ENCODE measurements at places on chromosomes 11 and 22.
A peak's percentile ranks its signal among the peaks of the same experiment; 100 is the strongest.

DNA sequence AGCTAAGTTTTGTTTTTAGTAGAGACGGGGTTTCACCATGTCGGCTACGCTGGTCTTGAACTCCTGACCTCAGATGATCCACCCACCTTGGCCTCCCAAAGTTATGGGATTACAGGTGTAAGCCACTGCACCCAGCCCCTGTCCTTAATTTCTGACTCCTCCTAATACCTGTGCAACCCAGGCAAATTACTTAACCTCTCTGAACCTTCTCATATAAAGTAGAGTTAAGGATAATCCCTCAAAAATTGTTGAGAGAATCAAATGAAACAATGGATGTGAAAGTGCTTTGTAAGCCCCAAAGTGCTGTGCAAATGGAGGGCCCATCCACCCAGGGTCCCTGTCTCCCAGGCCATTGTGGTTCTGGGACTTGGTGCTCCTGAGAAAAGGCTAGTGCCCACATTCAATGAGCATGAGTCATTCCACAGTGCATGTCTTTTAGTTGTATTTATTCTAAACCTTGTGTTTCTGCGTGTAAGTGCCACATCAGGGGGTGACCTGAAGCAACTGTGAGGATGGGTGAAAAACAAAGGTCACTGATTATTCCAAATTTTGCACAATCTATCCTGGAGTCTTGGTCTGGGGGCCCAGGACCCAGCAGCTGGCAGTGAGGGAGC, 61.4 kb upstream of the PTPRJ start:
- H3K4me3 ChIP-seq: no peak overlapping the region
- no peak for DNase-seq
- no peak overlapping the region for H3K27ac ChIP-seq

GRCh38 chr11:102420547-102420946, 32.0 kb downstream of the TMEM123 start:
- H3K27me3 ChIP-seq: no peaks in the 10 kb centered on the region
- H3K4me3 ChIP-seq: no peak overlapping the region
- DNase-seq: no peak
- H3K27ac ChIP-seq: no peak overlapping the region
- H3K4me1 ChIP-seq: peaks cover 19% of the 10 kb centered on the region

DNA sequence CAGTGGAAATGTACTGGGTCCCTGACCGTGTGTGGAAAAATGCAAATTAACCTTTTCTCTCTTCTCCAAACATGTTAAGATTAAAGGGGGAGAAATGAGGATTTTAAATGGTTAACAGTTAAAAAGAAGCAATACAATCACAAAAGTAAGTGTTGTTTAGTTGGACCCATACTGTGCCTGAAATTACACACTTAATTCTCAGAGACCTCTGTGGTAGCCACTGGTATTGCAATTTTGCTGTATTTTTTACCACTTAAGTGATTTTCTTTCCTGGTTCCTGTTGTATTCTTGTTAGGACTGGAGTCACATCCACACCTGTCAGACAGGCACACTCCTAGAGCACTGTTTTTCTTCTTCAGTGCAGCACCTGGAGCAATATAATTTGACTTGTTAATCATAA, 179.6 kb upstream of the PDGFD start:
- DNase-seq: peak; percentile 27
- no peak overlapping the region for H3K27ac ChIP-seq
- H3K36me3 ChIP-seq: no peaks in the 10 kb centered on the region
- no peaks in the 10 kb centered on the region for H3K27me3 ChIP-seq
- H3K4me3 ChIP-seq: no peak overlapping the region
- H3K4me1 ChIP-seq: no peaks in the 10 kb centered on the region

GRCh38 chr22:20727118-20728015, 46.5 kb upstream of the SERPIND1 start:
- no peak for DNase-seq
- no peaks in the 10 kb centered on the region for H3K36me3 ChIP-seq
- H3K27me3 ChIP-seq: no peaks in the 10 kb centered on the region

DNA sequence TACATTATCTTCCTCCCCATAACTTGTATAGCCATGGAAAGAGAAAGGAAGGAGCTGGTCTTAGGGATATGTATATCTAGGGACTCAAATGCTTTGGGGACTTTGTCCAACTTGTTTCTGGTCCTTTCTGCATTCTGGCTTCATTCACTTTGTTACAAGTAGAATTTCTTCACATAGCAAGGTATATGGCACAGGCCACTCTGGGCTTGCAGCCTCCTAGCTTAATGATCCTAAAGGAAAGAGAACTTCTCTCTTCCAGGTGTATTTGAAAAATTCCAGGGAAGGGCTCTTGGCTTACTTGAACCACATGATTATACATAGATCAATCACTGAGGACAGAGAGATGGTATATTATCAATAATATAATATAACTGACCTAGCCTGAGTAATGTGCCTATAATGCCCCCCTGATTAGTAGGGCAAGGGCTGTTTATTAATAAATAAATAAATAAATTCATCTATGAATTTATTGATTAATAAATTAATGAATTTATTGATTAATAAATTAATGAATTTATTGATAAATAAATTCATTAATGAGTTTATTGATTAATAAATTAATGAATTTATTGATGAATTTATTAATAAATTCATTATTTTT, 48.2 kb upstream of the CEP295 start:
- no peak for DNase-seq
- no peaks in the 10 kb centered on the region for H3K36me3 ChIP-seq

GRCh38 chr22:33192156-33192555, 134.0 kb upstream of the SYN3 start:
- no peaks in the 10 kb centered on the region for H3K36me3 ChIP-seq
- DNase-seq: no peak
- no peaks in the 10 kb centered on the region for H3K4me1 ChIP-seq
- peaks cover 8% of the 10 kb centered on the region for H3K27me3 ChIP-seq

GRCh38 chr22:41913040-41913719, 1.7 kb downstream of the SHISA8 start:
- no peak overlapping the region for H3K4me3 ChIP-seq
- H3K27ac ChIP-seq: no peak overlapping the region
- DNase-seq: no peak
- H3K4me1 ChIP-seq: peaks cover 24% of the 10 kb centered on the region

DNA sequence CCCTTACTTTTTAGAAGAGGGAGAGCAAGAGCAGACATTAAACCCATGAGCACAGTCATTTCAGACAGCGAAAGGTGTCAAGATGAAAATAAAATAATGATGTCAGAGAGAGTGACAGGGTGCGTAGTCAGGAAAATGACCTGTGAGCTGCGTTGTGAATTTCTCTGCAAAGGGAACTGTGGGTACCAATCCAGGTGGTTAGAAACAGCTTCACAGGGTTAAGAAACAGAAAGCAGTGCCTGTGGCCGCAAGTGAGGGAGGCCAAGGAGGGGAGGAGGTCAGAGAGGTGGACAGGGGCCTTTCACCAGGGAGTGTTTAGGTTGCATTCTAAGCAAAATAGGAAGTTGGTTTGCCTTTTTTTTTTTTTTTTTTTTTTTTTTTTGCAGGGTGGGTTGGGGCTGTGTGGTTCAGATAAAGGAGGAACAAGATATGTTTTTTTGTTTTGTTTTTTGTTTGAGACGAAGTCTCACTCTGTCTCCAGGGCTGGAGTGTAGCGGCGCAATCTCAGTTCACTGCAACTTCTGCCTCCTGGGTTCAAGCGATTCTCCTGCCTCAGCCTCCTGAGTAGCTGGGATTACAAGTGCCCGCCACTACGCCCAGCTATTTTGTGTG, 7.9 kb downstream of the TIGD3 start:
- peaks cover 10% of the 10 kb centered on the region for H3K4me1 ChIP-seq
- no peak overlapping the region for H3K4me3 ChIP-seq
- no peaks in the 10 kb centered on the region for H3K36me3 ChIP-seq
- DNase-seq: no peak

GRCh38 chr11:87421422-87421821, 383.7 kb downstream of the TMEM135 start:
- H3K27ac ChIP-seq: no peak overlapping the region
- H3K36me3 ChIP-seq: no peaks in the 10 kb centered on the region
- no peaks in the 10 kb centered on the region for H3K27me3 ChIP-seq
- peaks cover 6% of the 10 kb centered on the region for H3K4me1 ChIP-seq
- H3K4me3 ChIP-seq: no peak overlapping the region
- DNase-seq: peak; percentile 79

GRCh38 chr11:19087658-19088057, 27.1 kb upstream of the MRGPRX2 start:
- DNase-seq: no peak
- no peaks in the 10 kb centered on the region for H3K27me3 ChIP-seq
- H3K36me3 ChIP-seq: no peaks in the 10 kb centered on the region
- H3K4me1 ChIP-seq: no peaks in the 10 kb centered on the region
- H3K27ac ChIP-seq: no peak overlapping the region
- no peak overlapping the region for H3K4me3 ChIP-seq

GRCh38 chr11:3880724-3881123, 25.3 kb downstream of the STIM1 start:
- H3K4me3 ChIP-seq: no peak overlapping the region
- H3K27ac ChIP-seq: no peak overlapping the region
- H3K4me1 ChIP-seq: peaks cover 12% of the 10 kb centered on the region
- DNase-seq: no peak

GRCh38 chr11:104763930-104764709, 134.1 kb downstream of the CASP12 start:
- no peak for DNase-seq
- no peak overlapping the region for H3K27ac ChIP-seq
- no peaks in the 10 kb centered on the region for H3K36me3 ChIP-seq
- H3K4me3 ChIP-seq: no peak overlapping the region
- no peaks in the 10 kb centered on the region for H3K4me1 ChIP-seq

DNA sequence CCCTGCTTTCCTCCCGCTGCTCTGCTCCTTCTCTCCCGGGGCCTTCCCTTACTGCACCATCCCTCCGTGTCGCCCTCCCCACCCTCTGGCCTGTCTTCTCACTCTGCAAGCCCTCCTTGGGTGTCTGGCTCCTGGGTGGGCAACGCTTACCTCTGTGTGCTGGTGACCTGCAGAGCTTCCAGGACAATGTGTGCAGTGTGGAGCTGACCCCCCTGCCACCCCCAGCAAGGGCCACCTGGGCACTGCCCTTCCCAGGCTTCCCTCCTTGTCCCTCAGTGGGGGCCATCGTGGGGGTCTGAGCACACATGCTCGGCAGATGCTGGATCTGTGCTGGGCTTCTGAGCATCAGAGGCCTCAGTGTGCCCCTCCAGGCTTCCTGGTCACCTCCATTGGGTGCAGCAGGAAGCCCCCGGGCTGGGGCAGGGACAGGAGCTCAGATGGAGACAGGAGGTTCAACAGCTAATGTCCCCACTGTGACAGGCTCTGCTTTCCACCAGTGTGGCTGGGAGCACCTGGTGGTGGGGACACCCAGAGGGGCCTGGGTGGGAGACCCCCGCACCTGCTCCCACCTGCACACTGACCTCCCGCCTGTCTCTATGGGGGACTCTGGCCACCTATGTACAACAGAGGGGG, 7.8 kb upstream of the BRSK2 start:
- no peaks in the 10 kb centered on the region for H3K36me3 ChIP-seq
- H3K4me1 ChIP-seq: no peaks in the 10 kb centered on the region
- no peak overlapping the region for H3K27ac ChIP-seq
- H3K27me3 ChIP-seq: peaks cover 7% of the 10 kb centered on the region
- H3K4me3 ChIP-seq: no peak overlapping the region

DNA sequence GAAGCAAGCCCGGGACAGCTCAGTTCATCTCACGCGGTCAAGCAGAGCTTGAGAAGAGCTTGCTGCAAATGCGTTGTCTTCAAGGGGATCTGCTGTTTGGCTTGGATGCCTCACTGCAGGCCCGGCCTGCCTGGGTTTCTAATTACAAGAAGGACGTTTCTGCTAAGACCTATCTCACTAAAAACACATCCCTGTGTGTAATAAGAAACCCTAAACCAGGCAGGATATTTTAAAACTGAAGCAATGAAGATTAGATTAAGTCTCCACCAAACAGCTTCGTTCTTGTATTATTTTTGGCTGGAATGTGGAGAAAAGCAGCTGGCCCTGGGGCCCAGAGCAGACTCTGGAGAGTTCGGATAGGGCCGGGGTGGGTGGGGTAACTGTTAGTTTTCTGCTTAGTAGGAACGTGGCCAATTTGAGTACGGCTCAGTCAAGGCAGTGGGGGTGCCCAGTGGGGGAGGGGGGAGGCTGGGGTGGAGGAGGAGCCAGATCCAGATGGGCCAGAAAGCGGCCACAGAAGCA, 6.0 kb downstream of the PKNOX2 start:
- peaks cover 14% of the 10 kb centered on the region for H3K27me3 ChIP-seq
- peaks cover 45% of the 10 kb centered on the region for H3K4me1 ChIP-seq
- H3K36me3 ChIP-seq: no peaks in the 10 kb centered on the region

DNA sequence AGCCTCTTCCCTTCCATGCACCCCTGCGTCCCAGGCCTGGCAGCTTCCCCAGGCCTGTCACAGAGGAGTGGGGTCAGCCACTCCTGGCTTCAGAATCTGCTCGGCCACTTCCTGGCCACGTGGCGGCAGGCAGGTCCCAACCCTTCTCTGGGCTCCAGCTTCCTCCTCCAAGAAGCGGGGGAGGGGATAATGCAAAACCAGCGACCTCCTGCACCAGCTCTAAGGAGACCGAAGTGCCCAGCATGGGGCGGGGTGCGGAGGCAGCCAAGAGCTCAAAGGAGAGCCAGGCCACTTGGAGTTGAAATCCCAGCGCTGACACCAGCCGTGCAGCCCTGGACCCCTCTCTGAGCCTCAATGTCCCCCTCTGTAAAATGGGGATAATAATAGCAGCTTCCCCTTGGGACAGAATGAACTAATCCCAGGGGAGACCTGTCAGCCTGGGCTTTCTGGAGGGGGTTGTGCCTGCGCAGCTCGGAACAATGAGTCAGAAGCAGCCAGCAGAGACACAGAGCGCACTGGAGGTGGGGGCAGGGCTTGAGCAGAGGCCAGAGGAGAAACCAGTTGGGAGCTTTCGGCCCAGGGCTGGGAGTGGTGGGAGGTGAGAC, 22.8 kb upstream of the PICK1 start:
- H3K4me1 ChIP-seq: peaks cover 51% of the 10 kb centered on the region
- DNase-seq: peak; percentile 79
- H3K27ac ChIP-seq: no peak overlapping the region
- no peaks in the 10 kb centered on the region for H3K36me3 ChIP-seq

GRCh38 chr11:92870196-92870832, 99.1 kb upstream of the MTNR1B start:
- no peak overlapping the region for H3K27ac ChIP-seq
- no peaks in the 10 kb centered on the region for H3K36me3 ChIP-seq
- DNase-seq: no peak
- no peaks in the 10 kb centered on the region for H3K4me1 ChIP-seq
- no peak overlapping the region for H3K4me3 ChIP-seq
- no peaks in the 10 kb centered on the region for H3K27me3 ChIP-seq

GRCh38 chr11:134752964-134753770, 341.1 kb upstream of the B3GAT1 start:
- no peaks in the 10 kb centered on the region for H3K27me3 ChIP-seq
- no peaks in the 10 kb centered on the region for H3K36me3 ChIP-seq
- H3K27ac ChIP-seq: no peak overlapping the region
- H3K4me3 ChIP-seq: no peak overlapping the region
- H3K4me1 ChIP-seq: no peaks in the 10 kb centered on the region

Data from neural progenitor cell (in vitro differentiated cells).